COLO829 (cell line): ENCODE measurements at places on chromosomes 2 and 18.

DNA sequence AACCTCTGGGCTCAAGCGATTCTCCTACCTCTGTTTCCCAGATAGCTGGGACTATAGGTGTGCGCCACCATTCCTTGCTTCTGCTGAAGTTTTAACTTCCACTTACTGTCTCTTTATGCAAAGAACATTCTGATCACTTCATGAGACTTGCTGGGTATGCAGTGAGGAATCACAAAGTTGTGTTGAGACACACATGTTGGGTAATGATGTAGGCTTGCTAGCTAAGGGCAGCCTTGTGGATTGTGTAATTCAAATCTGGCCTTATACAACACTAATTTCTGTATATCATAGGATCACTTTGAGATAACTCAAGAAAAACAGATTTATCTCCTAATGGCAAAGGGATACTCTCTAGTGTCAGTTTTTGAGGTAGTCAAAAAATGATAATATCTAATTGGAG lies 24.2 kb downstream of the XRCC5 start:
- DNase-seq: no peak

- no peak for DNase-seq
These were observed 76.5 kb upstream of the APCDD1 start for GRCh38 chr18:10377956-10378355.

- no peak for DNase-seq
These were observed 62.1 kb downstream of the RMDN2 start for GRCh38 chr2:37987098-37987775.

- no peak for DNase-seq
These were observed 45.4 kb downstream of the ASAP2 start for GRCh38 chr2:9252002-9252357.

DNA sequence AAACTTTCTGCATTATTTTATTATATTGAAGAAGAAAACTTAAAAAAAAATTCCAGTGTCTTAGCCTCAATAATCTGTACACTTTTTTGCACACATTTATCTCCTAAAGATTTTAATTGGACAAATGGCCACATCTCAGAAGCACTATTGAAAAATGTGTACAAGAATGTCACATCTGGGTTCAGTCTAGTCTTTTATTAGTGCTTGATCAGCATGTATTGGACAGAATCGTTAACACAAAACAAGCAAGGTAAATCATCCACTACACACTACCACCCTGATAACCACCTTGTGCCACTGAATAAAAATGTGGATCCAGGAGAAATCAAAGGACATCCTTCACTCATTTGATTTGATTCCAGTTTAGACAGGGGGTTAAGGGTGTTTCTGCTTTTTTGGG lies 554.8 kb downstream of the ARHGAP15 start:
- no peak for DNase-seq

- DNase-seq: no peak
These were observed 25.1 kb downstream of the INPP5D start for GRCh38 chr2:233085037-233085838.

DNA sequence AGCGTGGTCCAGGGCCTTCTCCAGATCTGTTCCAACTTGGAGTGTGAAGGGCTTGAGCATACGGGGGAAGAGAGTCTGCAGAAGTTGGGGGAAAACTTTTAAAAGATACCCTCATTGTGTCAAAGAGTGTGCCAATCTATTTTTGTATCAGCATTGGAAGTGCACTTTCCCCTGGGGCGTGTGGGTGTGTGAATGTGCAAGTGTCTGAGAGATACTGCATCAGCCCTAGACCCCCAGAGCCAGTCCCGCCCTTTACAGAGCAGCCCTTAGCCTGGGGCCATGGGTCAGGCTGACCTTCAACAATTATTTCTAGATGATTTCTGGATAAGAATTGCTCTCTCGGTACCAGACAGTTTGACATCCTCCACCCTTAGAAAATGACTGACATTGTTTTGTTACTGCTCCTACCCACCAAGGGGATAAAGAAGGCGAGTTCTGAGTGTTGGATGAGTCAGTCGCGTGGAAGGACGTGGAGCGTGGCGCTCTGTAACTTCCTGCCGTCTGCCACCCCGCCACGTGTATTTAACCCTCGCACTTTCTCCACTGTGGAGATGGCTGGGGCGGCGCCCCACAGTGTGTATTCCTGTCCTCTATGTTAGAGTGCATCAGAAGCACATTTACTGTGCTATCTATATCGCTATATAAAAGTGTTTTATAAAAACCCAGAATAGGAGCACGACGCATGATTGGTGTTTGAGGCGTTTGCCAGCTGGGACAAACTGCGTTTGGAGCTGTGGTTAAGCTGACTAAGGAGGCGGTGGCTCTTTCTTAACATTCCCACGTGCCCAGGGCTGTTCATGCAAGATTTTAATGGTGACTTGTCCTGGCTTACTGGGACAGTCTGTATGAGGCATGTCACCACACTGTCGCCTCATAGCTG lies 122.6 kb downstream of the CABLES1 start:
- DNase-seq: no peak

- no peak for DNase-seq
These were observed 72.6 kb downstream of the AOX1 start for GRCh38 chr2:200658278-200658864.

DNA sequence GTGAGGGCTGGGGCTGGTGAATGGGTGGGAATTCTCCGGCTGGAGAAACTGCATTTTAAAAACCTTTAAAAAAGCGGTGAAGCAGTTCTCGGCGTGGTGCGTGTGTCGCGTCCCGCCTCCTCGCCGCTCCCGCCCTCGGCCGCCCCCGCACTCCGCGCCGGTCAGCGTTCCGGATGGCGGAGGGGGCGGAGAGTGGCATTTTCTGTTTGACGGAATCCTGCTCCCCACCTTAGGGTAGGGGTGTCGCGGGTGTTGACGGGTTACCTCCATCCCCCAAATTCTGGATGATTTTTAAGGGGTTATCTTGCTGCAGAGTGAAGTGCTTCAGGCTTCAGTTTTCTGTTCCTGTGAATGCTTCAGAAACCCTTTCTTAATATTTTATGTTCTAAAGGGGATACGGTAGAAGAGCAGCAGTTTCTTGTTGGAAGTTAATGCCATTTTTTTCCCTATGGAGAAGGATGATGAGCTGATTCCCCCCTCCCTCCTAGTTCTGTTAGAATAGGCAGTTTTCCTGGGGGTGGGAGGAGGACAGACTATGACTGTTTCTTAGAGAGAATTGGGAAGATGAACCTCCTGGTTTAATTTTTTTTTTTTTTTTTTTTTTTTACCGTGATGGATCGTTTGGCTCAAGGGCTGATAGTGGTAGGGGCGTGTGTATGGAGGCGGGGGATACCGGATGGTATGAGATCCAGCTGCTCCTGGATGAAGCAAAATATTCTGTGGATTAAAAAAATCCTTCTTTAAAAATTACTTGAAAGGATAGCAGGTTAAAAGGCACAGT lies 756 bp downstream of the ABI2 start:
- DNase-seq: peak; percentile 27

DNA sequence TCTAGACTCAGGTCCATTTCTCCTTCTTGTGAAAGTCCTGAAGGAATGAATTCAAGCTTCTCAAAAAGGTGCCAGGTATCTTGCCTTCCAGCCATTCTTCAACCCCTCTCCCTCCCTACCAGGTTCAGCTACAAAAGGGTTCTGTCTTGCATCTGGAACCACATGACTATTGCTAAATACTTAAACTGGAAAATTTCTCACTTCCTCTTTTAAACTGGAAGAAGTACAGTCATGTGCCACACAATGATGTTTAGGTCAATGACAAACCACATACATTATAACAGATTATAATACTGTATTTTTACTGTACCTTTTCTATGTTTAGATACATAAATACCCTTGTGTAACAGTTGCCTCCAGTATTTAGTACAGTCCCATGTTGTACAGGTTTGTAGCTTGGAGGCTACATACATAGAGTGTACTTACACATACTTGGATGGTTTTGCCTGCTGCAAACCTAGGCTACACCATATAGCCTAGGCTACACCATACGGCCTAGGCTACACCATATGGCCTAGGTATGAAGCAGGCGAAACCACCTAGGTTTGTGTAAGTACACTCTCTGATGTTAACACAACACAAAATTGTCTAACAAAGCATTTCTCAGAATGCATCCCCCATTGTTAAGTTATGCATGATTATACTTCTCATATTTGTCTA lies 142.0 kb upstream of the DNMT3A start:
- peak; percentile 45 for DNase-seq

DNA sequence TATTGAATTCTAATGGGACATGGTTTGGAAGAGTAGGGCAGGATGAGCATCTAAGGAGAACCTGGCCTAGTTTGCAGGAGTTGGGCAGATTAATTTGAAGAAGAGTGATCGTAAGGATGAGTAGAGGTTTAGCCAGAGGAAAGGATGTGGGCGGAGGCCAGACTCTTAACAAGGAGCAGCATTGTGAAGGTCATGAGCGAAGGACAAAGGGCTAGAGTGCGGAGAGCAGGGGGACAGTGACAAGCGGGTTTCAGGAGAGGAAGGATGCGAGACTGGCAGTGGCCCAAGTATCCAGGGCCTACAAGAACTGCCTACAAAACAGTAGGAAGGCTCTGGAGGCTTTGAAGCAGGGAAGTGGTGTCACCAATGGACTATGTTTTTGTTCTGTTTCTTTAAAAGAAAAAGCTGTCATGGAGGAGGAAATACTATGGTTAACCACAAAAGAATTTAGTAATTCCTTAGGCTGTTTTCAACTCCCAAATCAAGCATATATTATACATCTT lies 20.1 kb downstream of the SLC66A3 start:
- peak; percentile 82 for DNase-seq

GRCh38 chr2:101219246-101219645 lies 33.4 kb upstream of the CNOT11 start:
- DNase-seq: no peak

- no peak for DNase-seq
These were observed 141.1 kb downstream of the NDUFA10 start for GRCh38 chr2:239884051-239884405.

GRCh38 chr2:220789961-220790360 lies 782.1 kb downstream of the EPHA4 start:
- DNase-seq: no peak

- DNase-seq: no peak
These were observed 52.2 kb downstream of the NXPH2 start for GRCh38 chr2:138727956-138728355.

DNA sequence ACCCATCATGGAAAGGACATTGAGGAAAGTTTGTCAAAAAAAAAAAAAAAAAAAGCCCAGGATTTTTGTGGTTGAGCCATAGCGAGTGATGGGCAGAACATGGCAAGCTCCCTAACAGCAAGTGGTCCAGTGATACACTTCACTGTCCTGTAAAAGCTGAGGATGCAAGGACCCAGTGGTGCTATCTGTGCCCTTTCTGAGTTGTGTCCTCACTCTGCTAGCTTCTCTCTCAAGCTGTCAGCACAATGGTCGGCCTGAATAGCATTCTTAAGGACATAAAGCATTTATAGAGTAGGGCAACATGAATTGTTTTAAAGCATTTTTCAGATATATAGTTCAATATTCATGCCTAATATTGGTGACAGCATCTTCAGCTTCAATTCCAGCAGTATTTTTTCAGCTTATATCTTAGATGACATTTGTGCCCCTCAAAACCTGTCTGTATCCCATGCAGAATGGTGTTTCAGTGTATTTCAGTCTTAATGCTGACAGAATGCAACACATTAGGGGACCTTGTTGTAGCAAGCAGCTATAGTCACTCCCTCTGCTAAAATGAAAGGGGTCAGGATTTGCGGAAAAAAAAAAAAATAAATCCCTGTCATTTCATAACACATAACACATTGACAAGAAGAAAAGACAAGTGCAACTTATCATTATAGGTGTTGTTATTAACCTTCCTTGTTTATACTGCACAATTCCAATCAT lies 496.7 kb downstream of the THSD7B start:
- DNase-seq: no peak

DNA sequence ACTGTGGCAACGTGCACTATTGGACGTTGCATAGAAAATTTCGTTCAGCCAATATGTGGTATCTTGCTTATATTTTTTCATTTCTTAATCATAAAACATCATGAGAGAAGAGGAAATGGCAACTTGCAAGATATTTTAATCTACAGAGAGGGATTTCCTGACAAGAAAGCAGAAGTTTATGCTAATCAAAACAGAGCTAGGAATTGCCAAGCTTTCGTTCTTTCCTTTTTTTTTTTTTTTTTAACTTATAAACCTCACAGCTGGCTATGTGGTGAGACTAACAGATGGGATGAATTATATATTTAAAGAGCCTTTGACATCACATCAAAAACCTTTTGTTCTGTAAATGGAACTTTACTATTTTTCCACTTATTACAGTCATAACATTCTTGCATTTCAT lies 1136.9 kb upstream of the TMEFF2 start:
- no peak for DNase-seq

DNA sequence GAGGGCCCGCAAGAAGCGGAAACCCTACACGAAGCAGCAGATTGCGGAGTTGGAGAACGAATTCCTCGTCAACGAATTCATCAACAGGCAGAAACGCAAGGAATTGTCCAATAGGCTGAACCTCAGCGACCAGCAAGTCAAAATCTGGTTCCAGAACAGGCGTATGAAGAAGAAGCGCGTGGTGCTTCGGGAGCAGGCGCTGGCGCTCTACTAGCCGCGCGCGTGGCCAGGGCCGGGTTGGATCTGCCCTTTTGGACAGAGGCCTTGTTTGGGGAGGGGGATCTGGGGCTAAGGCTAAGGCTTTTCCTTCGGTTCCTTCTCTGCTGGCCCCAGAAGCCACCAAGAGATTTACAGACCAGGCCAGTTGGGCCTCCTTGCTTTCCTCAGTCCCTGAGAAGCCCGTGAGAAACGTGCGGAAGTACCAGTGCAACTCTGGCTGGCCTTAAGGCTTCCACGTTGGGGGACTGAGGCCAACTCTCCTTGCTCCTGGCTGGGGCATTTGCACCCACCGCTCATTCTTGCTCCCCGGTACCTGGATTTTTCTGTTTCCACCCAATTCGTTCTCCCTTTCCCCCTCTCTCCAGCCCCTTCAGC lies 1.0 kb downstream of the HOXD12 start:
- DNase-seq: no peak

DNA sequence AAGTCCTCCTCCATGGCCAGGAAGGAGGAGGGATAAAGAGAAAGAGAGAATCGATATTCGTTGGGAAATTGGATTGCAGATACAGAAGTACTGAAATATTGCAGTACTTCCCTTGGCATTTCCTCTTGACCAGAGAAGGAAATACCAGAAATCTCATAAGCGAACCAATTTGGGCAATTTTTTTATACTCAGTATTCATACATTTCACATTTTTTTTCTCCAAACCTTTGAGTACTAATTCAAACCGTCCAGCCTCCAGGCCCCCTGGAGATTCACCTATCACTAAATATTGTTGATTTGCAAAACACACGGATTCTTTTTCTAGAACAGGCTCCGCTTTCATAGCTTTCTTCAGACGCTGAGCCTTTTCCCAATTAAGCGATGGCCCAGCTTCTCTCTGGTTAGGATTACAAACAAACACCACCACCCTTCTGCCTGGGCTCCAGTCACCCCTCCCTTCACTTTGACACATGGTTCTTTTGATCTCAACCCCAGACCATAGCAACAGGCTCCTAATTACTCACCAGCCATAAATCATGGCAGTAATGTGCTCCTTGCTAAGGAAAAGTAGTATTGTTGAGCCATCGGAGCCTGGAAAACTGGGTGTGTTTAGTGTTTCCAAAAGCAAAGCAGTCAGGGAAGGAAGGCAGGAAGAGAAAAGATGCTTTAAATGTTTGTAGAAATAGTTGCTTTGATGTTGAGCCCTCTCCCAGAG lies 138.4 kb upstream of the CCDC68 start:
- no peak for DNase-seq

- DNase-seq: peak; percentile 29
These were observed 298.9 kb downstream of the EIPR1 start for GRCh38 chr2:3078684-3079083.
